ENCODE measurements at places on chromosomes 2 and 18.

- DNase-seq: no peak
Observed at GRCh38 chr2:212977152-212977551, 174.3 kb downstream of the IKZF2 start.

- no peak for DNase-seq
Observed at GRCh38 chr2:95043300-95044093, 18.0 kb downstream of the MAL start.

- no peak for DNase-seq
Observed at GRCh38 chr2:64950226-64951160, 38.7 kb upstream of the SLC1A4 start.

- DNase-seq: no peak
Observed at GRCh38 chr18:25862881-25863600, 227.4 kb downstream of the SS18 start.

DNA sequence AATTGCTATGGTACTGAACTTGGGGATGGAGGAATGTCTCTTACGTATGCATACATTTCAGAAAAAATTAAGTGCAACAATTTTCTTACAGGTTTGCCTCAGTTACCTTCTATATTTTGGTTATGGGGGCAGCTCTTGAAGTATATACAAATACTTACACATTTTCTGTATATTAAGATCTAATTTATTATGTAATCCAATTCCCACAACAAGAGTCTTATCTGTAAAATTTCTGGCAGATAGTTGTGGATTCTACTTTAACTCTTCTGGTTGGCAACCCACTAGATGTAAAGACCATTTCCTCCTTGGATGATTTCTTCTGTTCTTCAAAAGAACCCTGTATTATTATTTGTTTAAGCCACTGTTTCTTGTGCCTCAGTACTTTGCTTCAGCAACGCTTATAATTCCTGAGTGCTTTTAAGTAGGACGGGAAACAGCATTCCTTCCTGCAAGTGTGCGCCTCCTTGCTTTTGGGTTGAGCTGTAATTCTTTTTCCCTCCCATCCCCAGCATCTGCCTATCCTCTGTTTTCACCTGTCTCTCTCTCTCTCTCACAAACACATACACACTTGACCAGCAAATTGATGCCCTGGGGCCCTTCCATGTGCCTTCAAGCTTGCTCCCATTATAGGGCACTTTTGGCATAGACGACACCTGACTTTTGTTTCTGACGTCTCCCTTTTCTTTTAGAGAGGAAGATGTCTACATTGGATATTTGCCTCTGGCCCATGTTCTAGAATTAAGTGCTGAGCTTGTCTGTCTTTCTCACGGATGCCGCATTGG is 61.4 kb downstream of the ACSL3 start:
- DNase-seq: no peak

Measured in large intestine (tissue), 12 donors.